ENCODE measurements at places on chromosomes 1 and 21.

DNA sequence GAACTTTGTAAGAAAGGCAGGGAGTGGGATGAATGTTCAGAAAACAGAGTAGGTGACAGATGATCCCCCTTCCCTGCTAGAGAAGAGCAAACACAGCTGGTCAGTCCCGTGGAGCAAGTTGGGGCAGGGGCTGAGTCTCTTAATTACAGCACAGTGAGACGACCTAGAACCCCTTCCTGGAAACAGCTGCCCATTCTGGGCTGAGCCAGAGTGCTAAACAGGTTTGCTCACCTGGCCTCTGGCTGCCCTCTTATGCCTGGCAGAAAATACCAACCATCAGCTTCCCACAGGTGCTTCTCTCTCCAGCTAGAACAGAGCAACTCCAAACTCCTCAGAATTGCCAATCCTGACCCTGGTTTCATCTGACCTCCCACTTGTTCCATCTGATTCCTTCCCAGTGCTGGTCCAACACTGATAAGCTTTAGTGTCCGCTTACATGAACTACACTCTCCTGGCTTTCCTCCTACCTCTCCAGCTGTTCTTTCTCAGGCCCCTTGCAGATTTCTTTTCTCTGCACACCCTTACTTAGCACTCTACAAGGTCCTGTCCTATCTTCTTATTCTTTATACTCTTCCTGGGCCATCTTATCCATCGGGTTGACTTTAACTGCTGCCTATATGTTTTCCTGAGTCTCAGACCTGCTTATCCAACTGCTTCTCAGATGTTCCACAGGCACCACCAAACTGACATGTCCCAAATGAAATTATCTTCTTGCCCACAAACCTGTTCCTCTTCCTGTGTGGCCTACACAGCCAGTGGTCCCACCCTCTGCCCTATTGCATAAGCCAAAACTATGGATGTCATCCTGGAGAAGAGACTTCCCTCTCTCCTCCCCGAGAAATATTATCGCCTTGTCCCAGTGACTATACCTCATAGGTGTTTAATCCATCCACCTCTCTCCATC, 22.6 kb upstream of the COL9A2 start:
- no peak for DNase-seq

DNA sequence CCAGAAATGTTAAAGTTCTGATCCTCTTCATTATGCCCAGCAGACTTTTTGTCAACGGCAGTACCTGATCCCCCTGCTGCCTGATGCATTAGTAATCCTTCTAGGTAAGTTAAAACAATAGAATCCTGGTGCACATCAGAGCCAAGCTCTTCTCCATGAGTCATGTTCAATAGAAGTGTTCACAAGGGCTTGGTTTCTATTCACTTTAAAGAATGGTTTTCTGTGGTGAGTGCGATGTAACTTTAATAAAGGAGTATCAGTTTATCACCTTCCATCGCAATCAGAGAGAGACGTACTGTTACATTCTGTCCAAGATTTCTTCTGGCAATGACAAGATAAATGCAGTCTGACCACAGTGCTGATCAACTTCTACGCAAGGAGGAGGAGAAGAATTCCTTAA, 96.8 kb downstream of the NRIP1 start:
- DNase-seq, result no peak

DNA sequence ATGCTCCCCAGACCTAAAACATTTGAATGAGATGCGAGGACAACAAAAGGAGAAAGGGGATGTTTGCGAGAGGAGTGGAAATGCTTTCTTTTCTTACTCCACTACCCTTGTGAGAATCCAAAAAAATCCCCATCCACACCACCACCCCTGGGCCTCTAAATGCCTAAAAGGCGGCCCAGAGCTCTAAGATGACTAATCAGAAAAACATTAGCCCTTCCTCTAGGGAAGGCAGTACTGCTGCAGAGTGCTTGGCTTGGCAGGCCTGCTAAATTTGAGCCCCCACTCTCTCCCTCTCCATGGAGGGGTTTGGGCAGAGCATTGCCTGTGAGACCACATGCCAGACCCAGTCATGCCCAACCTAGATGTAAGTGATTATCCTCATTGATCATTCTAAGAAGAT, 347.9 kb downstream of the USH2A start:
- no peak for DNase-seq

DNA sequence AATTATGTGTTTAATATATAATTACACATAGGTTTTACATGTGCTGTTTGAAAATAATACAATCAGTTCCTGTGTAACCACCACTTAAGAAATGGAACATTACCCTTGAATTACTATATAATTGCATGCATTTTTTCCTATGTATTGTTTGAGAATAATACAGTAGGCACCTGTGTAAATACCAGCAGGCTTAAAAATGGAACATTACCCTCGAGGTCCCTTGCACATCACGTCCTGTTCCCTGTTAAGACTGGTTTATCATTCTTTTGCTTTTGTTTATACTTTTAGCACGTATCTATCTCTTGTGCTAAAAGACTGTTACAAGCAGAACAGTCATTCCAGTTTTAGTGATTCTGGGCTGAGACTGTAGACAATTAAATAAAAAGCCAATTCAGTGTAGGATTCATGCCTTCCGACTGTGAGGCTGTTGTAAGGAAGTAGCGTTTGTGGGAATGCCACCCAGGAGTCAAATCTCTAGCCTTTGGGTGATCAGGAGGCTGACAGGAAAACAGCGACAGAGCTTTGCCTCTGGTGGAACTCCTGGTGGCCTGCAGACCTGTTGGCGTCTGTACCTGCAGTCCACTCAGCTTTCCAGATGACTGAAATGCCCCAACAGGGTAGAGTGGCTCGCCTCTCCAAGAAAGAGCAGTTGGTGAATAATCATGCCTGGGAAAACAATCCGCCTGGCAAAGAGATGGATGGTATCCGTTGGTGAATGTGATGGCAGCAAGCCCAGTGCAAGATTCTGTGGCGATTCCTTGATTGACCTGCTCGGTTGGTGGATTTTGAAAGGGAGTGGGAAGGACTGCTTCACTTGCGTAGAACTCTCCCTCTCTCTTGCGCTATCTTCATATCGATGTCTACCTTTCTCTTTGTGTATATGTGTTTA, 58.0 kb downstream of the DISC1 start:
- no peak for DNase-seq

DNA sequence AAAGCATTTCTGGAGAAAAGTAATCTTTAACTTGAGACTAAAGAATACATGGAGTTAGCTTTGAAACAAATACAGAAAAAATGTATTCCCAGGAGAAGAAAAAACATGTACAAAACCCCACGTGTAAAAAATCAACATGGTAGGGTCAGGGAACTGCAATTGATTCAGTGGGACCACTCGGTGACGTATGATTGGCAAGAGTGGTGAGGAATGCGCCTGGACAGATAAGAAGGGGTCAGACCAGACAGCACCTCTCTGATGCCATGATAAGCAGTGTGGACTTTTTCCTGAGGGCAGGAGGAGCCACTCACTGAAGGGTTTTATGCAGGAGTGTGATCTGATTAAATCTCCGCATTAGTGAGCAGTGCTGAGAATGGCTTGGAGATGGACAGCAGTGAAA, 142.5 kb downstream of the DAB1 start:
- DNase-seq, result no peak

GRCh38 chr1:236287757-236288619, 6.2 kb upstream of the ERO1B start:
- no peak for DNase-seq

GRCh38 chr1:12147201-12147701, 19.5 kb upstream of the TNFRSF1B start:
- DNase-seq, result no peak

DNA sequence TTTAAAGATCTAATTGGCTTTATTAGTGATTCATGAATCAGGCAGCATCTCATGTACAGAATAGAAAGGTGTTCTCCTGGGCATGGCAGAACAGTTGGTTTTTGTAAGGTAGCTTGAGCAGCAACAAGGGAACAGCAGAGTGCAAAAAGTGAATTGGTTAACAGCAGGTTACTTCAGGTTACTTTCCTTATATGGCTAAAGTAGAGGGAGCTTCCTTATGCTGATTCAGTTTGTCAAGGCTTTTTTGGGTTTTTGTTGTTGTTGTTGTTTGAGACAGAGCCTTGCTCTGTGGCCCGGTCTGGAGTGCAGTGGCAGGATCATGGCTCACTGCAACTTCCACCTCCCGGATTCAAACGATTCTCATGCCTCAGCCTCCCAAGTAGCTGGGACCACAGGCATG, 132.8 kb downstream of the CDC7 start:
- DNase-seq, result no peak

DNA sequence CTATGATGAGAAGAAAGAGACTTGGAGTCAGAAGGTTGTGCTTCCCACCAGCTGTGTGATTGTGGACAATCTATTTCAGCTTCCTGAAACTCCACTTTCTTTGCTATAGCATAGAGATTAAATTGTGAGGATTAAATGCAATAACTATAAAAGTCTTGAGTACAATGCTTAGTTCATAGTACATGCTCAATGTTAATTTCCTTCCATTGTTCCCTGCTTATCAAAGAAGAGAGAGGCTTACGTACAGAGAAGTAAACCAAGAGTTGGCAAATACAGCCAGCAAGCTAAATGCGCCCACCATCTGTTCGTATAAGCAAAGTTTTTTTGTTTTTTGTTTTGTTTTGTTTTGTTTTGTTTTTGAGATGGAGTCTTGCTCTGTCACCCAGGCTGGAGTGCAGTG, 317.9 kb upstream of the NFIA start:
- DNase-seq, result no peak

All from CD4-positive, alpha-beta T cell treated with Interleukin-2 at 100 ng/mL for 4 hours (primary cell).